ENCODE measurements at places on chromosomes 3 and 15. TPM values are rescaled to one million over a fixed set of nuclear protein-coding genes. Genes with fewer than 3 reads are reported as not detected.

DNA sequence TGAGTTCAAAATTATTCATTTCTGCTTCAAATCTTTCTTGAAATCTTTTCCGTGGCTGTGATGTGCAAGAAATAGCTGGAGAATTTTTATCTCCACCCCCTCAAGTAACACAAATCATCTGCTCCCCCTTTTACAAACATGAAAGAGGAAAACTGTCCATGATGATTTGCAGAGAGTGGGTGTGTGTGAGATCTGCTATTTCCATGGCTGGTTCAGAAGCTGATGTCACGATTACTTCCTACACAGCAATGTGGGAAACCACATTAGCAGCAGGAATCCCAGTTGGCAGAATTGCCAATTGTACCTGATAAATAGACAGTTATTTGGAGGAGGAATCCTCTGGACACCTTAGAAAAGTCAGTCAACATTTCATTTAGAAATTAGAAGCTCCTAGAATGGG, 75.2 kb upstream of the GRM7 start:
- DNase-seq = no peak

CDHR4 gene
- total RNA-seq = not detected

DNA sequence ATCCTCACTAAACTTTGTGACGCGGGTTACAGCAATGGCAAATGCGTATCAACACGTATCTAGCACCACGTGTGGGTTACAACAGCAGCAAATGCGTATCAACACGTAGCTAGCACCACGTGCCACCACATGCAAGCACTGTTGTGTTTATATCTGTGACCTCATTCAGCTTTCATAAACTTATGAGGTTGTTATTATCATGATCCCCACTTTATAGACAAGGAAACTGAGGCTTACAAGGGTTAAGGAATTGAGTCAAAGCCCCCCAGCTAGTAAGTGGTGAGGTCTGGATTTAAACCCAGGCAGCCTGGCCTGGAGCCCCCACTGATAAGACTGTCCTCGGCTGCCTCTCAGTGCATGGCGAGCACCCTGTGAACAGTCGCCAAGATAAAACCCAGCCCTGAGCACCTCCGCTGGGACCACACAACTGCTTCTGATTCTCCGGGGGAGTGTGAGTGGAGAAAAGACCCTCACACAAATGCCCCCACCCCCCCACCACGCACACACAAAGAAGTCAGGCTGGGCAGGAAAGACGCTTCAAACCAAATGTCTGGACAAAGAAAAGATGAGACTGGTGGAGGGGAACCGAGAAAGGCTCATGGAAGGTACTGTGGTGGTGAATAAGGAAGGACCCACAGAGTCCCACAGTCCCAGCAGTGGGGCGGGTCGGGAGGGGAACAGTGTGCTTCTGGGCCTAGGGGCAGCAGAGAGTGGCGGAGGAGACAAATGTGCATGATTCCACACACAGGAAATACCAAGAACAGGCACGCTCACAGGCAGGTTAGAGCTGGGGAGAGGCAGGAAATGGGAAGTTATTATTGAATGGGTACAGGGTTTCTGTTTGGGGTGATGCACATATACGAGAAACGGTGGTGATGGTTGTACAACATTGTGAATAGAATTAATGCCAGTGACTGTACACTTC, 173.4 kb downstream of the XXYLT1 start:
- DNase-seq = no peak

KLF15 gene
- not detected for total RNA-seq

GRCh38 chr3:145266368-145266767, 894.6 kb downstream of the PLOD2 start:
- no peak for DNase-seq

DNA sequence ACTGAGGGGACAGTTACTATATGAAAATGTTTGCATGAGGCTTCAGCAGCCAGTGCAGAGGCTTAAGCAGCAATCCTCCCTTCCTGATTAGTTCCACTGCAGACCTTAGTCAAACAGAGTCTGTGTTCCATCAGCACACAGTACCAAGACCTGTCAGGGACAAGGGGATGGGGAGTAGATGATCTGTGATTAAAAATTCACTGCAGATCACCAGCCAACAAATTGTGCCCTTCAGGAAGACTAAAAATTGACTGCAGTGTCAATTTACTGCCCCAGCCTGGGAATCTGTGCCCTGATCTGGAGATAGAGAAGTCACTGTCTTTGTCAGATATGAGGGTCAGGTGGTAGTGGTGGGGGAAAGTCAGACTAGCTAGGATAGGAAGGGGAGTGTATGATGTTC, 13.8 kb upstream of the NMNAT3 start:
- no peak for DNase-seq

- DNase-seq = no peak
Observed at GRCh38 chr3:177470197-177470941, 273.1 kb upstream of the TBL1XR1 start.

Measured in activated CD4-positive, alpha-beta memory T cell treated with anti-CD3 and anti-CD28 coated beads, Interleukin-2, amount 10 ng/mL, durations not matched to agents 7 days and 5 days (primary cell).